ENCODE measurements at places on chromosomes 5 and 9.

GRCh38 chr5:39013938-39014337 lies 60.3 kb downstream of the RICTOR start:
- DNase-seq: no peak

DNA sequence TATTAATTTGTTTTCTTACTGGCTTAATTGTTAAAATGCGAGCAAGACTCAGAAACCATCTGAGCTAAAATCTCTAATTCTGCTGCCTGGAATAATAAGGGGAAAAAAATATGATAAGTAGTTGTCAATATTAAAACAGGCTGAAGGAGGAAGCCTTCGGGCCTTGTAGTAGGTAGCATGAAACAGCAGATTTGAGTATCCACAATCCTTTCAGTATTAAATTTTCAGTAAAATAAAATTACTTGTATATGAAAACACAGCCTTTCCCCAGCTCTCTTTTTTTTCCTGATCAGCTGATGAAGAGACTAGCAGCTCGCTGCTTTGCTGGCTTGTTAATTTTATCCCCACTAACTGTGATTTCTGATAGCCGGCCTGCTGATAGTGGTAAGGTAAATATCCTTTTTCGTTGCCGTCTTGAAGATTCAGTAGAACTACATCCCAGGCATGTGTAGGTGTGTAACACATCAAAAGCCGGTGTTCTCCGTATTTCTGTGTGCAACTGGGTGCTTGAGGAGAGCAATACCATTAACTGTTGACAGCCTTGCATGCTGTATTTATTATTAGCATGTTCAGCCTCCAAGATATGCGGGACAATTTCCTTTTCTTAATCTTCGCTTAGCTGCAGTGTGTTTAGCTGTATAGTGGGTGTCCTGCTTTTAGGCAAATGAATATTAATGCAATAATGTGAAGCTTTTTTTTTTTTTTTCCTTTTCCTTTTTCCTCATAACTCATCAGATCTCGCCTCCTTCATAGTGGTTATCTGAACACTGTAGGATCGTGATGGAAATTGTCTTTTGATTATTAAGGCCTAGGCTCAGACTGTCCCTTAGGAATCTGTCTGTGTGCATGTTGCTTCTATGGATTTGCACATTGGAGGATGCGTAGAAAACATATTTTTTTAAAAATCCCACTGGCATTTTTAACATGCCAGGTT lies 144.6 kb downstream of the SMARCA2 start:
- peak; percentile 38 for DNase-seq

- peak; percentile 27 for DNase-seq
Measured at GRCh38 chr9:37575511-37575914, 667 bp downstream of the FBXO10 start.

GRCh38 chr5:127608077-127608660 lies 40.7 kb upstream of the CTXN3 start:
- no peak for DNase-seq

GRCh38 chr9:126334721-126335621 lies 8.3 kb downstream of the MVB12B start:
- DNase-seq: no peak

DNA sequence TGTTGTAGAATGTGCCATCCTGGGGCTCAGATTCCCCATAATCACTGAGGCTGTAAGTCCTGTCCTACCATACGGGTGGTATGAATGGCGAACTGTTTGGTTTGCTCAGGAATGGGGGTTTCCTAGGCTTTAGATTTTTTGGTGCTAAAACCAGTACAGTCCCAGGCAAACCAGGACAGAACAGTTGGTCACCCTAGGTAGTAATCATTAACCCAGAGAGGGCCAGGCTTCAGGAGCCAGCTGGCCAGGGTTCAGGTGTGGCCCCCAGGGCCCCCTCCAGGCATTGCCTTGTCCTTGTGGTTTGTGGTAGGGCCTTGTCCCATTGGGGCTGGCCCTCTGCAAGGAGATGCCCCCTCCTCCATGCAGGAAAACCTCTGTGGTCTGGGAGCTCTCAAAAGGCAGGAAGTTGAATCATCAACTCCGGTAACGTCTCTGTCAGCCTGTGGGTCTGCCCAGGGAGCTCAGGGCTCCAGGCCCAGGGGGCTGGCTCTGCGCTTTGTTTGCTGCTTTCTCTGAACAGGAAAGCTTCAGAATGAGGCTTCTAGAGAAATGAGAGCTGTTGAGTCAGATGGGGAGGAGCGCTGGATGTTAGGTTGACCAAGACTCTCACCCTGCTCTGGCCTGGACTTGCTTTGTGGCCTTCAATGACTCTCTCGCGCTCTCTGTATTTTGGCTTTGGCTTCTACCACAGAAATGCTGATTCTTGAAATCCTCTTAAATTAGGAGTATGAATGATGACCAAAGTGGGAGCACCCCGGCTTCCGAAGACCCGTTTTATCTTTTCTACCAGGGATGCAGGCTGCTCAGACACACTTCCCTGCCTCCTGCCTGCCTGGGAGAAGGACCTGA lies 22.2 kb upstream of the JADE2 start:
- peak; percentile 56 for DNase-seq

Data from MM.1S (cell line).